ENCODE measurements at places on chromosomes 16 and 17. TPM values are rescaled to one million over a fixed set of nuclear protein-coding genes. Genes with fewer than 3 reads are reported as not detected.

The TAC4 gene
- not detected for polyA plus RNA-seq

The PPP1R1B gene
- 46.9 TPM for polyA plus RNA-seq

The HOXB1 gene
- not detected for polyA plus RNA-seq

The TBC1D26 gene
- polyA plus RNA-seq: 0.54 TPM

The CD300A gene
- 7.3 TPM for polyA plus RNA-seq

The METTL2A gene
- polyA plus RNA-seq: 5.6 TPM
